ENCODE measurements at places on chromosomes 2 and 18.
A peak's percentile ranks its signal among the peaks of the same experiment; 100 is the strongest.

DNA sequence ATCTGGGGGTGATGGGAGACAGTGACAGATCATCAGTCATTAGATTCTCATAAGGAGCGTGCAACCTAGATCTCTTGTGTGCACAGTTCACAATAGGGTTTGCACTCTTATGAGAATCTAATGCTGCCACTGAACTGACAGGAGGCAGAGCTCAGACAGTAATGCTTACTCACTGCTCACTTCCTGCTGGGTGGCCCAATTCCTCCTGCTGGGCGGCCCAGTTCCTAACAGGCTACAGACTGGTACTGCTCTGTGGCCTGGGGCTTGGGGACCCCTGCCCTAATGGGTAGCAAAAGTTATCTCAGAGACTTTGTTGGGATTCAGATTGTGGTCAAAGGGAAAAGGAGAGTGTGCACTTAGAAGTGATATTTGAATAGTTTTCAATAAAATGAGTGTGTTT, 840.1 kb upstream of the ID2 start:
- DNase-seq = no peak

DNA sequence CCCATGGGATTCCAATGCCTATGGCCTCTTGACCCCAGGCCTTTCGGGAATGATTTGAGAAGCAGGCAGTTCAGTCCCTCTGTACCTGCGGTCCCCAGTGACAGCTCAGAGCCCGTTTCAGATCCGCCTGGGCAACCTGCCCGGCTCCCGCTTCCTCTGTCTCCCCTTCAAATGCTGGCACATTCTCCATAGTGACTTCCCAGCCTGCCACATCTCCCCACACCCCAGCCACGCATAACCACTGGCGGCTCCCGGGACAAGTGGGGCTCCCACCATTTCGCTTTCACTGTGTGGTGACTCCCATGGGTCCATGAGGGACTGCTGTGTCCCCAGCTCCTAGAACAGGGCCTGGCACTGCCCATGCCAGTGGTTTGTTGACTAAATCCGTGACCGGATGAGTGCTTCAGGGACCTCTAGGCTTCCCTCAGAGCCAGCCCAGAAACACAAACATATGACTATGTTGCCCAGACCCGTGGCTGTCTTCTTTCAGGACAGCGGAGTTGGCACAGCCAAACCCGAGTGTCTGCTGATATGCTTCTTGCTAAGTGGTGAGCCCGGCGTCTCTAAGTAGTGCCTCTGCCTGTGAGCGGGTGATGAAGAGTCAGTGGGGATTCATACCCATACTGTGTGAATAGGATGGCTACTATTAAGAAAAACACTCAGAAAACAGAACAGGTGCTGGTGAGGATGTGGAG, 91.2 kb downstream of the GLI2 start:
- no peak for DNase-seq

GRCh38 chr18:45719106-45719505, 4.9 kb upstream of the SLC14A1 start:
- no peak for DNase-seq

DNA sequence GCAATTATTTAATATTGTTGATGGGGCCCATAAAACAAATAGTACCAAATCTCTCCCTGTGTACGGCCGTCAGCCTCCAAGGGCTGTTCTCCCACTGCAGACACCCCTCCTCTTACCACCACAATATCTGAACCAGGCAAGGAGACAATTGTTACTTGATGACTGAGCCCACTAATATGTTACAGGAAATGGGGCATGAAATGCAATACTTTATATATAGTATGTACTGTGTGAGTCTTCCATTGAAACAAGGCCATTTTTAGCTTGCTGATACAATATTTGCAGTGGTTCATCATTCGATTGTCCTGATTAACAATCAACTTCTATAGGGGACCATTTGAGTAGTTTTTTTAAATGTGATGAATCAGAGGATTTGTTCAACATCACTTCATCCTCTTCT, 307.3 kb downstream of the GBX2 start:
- no peak for DNase-seq

DNA sequence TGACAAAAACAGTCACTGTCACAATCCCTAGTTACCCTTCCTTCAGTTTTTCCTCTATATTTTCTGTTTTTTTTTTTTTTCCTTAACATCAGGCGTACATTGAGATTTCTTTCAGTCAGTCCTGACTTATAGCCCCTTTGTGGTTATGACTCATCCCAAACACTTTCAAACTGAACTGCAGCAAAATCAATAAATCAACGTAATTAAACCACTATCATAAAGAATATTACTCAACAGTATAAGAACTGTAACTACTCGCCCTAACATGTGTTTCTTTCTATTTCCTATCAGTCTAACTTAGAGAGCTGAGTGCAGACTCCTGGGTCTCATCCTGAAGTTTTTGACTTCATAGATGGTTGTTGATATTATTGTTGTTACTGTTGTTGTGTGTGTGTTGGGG, 523.5 kb downstream of the LRRTM4 start:
- no peak for DNase-seq

- no peak for DNase-seq
Measured at GRCh38 chr2:151987484-151987883, 111.4 kb downstream of the CACNB4 start.

- no peak for DNase-seq
Measured at GRCh38 chr18:11309172-11309571, 159.8 kb upstream of the PIEZO2 start.

DNA sequence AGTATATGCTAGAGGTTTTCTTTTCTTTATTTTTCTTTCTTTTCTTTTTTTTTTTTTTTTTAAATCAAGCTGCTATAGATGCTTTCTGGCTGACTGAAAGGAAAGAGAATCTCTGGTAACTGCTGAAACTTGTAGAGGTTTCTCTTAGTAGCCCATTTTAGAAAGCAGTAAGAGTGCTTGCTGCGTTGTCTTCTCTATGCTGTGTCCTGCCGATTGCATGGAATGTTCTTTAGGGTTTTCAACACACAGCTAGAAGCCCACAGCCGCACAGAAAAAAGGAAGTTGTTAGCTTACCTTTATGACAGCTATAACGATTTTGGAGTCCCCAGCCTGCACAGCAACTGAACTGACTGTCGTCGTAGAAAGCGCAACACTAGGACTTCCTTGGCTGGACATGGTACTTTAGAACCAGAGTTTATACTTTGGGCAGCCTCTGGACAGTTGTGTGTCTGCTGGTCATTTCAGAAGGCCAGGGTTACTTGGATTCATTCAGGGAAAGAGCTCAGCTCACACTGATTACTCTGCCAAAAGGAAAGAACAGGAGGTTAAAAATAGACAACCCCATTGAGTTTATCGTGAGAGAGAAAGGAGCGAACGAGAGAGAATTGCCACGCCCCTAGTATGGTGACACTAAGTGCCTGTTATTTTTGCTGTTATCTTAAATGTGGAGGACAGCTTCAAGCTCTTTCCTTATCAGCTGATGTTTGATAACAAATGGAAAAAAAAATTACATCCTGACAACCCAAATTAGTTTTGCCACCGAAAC, at the start of gene CCDC141:
Gene CCDC141 (minus strand): TSS at position 592 of the 766 bp plus-strand sequence. CDS start 196 bp downstream, at position 396.
- DNase-seq = no peak

- DNase-seq = no peak
Measured at GRCh38 chr18:79413025-79413424, 17.3 kb downstream of the NFATC1 start.

GRCh38 chr2:163641986-163642385, 93.8 kb downstream of the FIGN start:
- no peak for DNase-seq

GRCh38 chr2:111946294-111947114, 48.1 kb downstream of the MERTK start:
- DNase-seq = peak; percentile 56

- no peak for DNase-seq
Measured at GRCh38 chr2:172232708-172233396, 130.2 kb upstream of the DLX2 start.

DNA sequence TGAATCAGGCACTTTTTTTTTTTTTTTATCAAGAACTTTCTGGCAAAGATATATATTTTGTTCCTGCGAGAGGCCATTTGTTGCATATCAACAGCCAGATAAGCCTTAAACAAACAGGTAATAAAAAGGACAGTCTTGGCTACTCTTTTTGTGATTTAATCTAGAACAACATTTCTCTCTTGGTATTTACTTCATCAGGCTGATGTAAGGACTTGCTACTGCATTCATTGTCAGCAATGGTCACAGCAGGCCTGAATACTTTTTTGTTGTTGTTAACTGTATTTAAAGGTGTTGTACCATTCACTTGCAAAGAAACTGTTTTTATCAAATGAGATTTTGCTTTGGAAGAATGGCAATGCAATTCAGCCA, 683.8 kb downstream of the IRS1 start:
- no peak for DNase-seq

- no peak for DNase-seq
Measured at GRCh38 chr18:79450289-79451080, 54.8 kb downstream of the NFATC1 start.

DNA sequence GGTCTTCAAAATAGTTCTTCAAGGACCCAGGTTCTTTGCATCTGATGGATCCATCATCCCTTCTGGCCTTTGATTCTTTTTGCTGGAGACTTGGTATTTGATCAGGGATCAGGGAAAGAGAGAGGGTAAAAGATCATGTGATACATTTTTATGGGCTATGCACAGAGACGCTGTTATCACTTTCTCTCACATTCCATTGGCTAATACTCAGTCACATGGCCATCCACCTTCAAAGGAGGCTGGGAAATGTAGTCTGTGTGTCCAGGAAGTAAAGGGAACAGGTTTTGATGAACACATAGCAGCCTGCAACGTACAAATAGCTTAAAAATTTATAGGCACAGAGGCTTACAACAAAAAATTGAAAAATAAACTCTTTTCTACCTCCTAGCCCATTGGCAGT, 629.6 kb upstream of the FANCL start:
- no peak for DNase-seq

- DNase-seq = no peak
Measured at GRCh38 chr18:811182-811891, 705 bp downstream of the YES1 start.

GRCh38 chr2:215684448-215685237, 248.8 kb upstream of the FN1 start:
- peak; percentile 63 for DNase-seq

DNA sequence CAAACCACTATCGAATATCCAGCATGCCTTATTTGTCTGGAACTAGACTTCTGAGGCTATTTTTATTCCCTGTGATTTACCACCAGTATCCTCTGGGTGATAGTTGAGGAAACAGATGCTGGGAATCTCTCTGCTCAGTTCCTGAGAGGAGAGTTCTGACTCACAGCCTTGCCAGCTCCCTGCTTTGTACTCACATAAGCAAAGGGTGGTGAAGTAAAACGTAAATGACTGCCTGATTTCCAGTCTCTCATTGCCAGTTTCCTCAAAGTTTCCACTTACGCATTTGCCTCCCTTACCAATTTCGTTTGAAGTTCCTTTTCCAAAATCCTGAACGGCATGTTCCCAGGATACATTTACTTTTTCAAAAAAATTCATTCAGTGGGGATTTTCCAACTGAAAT, 69.2 kb upstream of the HNRNPA3 start:
- DNase-seq = peak; percentile 76

DNA sequence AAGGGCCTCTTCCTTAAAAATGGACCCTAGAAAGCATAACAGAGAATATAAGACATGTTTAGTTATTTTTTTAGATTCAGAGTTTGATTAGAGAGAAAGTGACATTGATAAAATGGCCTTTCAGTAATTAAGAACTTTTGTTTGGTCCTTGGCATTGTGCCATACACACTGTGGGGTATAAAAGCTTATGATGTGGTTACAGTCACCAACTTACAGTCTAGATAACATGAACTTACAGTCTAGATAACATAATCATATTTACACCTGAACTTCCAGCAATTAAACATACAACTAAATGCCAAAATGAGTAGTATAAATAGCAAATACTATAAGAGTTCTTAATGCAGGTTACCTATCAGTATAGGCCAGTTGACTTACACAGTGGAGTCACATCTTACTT, 25.6 kb upstream of the EFEMP1 start:
- no peak for DNase-seq

DNA sequence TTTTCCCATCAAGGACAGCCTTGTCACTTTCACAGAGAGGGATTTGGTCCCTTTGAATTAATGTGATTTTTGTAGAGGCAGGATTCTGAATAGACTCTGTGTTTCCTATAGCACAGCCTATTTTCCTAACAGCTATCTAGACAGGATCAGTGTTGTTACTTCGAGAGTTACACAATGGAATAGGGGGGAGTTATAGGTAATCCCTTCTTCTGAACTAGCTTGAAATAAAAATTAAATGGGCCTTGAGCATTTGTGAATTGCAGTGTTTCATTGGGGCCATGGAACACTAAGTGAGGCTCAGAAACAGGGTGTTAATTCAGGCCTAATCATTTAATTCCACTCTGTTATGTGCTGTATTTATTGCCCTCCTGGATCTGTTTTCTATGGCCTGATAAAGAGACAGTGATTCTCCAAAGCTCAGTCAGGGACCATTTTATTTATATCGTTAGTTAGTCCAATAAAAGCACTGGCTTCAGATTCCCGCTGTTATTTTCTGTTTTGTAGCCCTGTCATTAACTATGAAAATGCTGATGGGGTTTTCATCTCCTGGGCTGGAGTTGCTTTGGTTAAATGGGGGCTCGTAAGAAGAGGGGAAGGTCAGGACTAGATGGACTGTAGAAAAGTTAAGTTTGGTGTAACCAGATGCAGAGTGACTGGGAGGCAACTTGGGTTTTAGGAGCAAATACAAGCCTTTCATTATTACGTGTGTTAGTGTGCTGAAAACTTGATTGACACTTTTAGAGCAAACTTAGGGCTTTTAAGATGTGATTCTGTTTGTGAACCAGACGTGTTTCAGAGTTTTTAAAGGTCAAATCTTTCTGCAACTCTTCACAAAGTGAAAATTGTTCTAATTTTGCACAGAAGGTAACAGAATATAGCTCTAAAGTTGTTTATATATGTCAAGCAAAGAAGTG, 461.0 kb upstream of the HNRNPA3 start:
- DNase-seq = no peak

- DNase-seq = no peak
Measured at GRCh38 chr18:33605250-33605649, 27.2 kb downstream of the ASXL3 start.

DNA sequence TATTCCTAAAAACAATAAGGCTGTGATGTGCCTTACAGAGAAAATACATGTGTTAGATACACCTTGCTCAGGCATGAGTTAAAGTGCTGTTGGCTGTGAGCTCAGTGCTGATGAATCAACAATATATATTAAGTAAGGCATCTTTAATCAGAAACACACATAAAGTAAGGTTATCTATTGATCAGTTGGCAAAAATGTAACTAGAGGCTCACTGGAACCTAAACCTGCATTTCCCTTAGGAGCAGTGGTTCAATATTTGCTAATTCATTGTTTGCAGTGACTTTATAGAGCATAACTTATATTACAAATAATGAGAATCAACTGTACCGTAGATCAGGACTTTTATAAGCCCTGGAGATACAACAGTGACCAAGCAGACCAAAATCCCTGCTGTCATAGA, 77.0 kb upstream of the CYP1B1 start:
- no peak for DNase-seq
